Fibroblast of skin of left biceps (primary cell): ENCODE measurements at places on chromosomes 2 and 18.
A peak's percentile ranks its signal among the peaks of the same experiment; 100 is the strongest.

GRCh38 chr2:180144338-180144813 lies 137.3 kb upstream of the CWC22 start:
- DNase-seq, result no peak

- no peak for DNase-seq
These were observed 10.8 kb downstream of the GALNT1 start for GRCh38 chr18:35592298-35592697.

DNA sequence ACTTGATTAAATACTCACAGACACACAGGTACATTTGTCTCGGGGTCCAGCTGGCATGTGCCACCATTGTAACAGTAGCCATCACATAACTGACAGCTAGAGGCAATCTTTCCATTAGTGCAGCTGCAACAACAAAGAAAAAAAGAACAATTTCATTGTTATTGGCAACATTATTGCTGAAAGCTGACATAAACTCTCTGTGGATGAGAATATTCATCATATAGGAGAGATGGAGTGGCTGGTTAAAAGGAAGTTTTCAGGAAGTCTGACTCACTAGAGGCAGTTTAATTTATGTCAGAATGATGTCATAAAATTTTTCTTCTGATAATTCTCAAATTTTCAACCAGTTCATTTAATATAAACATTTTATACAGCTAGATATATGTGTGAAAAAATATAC lies 1490.0 kb upstream of the NXPH2 start:
- no peak for DNase-seq

DNA sequence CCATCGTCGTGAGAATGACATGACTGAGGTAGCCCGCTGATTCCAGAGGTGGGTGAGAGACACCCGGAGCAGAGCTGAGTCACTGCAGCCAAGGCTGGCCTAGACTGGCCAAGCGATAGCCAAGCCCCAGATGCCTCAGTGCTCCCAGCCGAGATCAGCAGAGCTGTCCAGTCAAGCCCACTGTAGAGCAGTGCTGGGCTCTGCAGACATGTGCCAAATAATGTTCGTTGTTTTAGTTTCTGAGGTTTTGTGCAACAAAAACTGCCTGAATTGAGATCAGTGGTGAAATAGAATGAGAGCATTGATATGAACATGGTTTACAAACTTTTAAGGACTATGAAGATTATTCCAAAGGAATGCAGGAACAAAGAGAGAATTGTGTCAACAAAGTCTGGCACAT lies 42.1 kb downstream of the INSIG2 start:
- DNase-seq, result no peak

DNA sequence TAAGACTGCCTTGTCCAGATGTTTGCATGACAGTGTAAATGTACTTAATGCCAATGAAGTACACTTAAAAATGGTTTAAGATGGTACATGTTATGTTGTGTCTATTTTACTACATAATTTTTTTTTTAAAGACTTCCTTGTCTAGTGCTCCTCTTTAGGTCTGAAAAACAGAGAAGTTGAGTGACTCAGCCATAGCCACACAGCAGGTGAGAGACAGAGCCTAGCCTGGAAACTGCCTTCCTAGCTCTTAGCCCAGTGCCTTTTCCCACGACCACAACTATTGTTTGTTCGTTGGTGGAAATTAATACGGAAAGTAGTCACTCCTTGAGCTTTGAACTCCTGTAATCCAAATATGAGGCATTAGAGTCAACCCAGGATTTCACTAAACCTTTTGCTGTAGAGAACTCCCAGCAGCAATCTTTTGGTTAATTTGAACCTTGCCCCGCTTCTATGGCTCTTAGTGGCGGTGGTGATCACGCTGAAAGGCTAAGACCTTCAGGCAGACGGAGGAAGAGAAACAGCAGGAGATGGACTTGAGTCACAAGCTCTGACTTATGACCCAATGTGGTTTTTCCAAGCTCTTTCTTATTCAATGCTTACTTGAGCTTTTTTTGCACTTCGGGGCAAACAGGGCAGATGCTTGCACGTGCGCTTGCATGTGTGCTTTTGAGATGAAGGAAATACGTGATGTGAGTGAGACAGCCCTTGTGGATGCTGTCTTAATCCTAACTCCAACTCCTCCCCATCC lies 21.2 kb downstream of the TRIB2 start:
- DNase-seq, result no peak

GRCh38 chr2:15391751-15392150 lies 169.4 kb downstream of the NBAS start:
- DNase-seq, result no peak

- no peak for DNase-seq
These were observed 53.2 kb downstream of the ITGA6 start for GRCh38 chr2:172480301-172481218.

GRCh38 chr18:40292985-40293710 lies 1661.9 kb upstream of the PIK3C3 start:
- DNase-seq, result no peak

- DNase-seq, result no peak
These were observed 105.1 kb upstream of the TTC27 start for GRCh38 chr2:32522770-32523169.

- no peak for DNase-seq
These were observed 785.6 kb downstream of the NR4A2 start for GRCh38 chr2:155546721-155547555.

- DNase-seq, result no peak
These were observed 18.6 kb upstream of the VPS4B start for GRCh38 chr18:63440881-63441280.

GRCh38 chr2:122643725-122644329 lies 888.4 kb downstream of the TSN start:
- peak; percentile 56 for DNase-seq

- no peak for DNase-seq
These were observed 29.6 kb upstream of the RNF152 start for GRCh38 chr18:61922435-61922834.

DNA sequence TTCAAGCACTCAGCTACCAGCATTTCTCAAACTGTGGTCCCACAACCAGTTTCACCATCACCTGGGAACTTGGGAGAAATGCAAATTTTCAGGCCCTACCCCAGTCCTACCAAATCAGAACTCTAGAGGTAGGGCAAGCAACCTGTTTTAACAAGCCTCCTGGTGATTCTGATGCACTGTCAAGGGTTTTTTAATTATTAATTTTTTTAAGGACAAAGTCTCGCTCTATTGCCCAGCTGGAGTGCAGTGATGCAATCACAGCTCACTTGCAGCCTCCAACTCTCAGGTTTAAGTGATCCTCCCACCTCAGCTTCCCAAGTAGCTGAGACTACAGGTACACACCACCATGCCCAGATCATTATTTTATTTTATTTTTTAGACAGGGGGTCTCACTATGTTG lies 7.8 kb downstream of the ACMSD start:
- DNase-seq, result no peak

- DNase-seq, result peak; percentile 34
These were observed 993.1 kb downstream of the TSN start for GRCh38 chr2:122748552-122749011.

GRCh38 chr2:907706-908105 lies 42.9 kb upstream of the SNTG2 start:
- no peak for DNase-seq
